Fibroblast of skin of back (primary cell): ENCODE measurements at places on chromosomes 1 and 21.

DNA sequence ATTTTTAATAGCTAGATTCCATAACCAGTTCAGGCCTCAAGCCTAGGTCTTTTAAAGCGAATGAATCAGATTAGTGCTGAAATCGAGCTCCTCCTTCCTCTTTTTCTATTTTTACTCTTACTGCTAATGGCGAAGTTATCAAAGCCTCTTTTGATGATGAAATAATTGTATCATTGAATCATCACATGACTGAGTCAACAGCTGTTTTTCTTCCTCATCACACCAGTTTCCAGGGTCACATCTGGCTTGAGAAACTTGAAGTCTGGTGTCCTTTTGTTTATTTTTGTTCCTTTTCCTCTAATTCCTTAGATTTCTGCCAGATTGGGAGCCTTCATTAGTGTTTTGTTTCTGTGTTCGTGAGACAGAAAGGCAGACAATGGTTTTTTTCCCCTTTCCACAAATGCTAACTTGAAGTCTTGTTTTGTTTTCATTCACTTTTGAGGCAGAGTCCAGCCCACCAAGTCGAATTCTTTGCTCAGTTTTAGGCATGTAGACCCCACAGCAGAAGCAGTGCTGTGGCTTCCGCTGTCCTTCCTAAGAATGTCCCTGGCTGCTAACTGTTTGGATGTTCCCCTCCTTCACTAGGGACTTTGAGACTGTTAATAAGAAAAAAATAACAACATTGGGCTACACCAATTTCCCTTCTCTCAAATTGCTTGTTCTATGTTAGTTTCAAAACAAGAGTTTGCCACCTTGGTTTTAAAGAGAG is 51.9 kb upstream of the FMOD start:
- DNase-seq = peak; percentile 87

- no peak for DNase-seq
Measured at GRCh38 chr1:39434797-39435395, 56.5 kb upstream of the BMP8A start.

- peak; percentile 77 for DNase-seq
Measured at GRCh38 chr1:198623752-198624647, 14.8 kb upstream of the PTPRC start.

GRCh38 chr1:42733415-42734200 is 6.4 kb downstream of the CLDN19 start:
- no peak for DNase-seq

DNA sequence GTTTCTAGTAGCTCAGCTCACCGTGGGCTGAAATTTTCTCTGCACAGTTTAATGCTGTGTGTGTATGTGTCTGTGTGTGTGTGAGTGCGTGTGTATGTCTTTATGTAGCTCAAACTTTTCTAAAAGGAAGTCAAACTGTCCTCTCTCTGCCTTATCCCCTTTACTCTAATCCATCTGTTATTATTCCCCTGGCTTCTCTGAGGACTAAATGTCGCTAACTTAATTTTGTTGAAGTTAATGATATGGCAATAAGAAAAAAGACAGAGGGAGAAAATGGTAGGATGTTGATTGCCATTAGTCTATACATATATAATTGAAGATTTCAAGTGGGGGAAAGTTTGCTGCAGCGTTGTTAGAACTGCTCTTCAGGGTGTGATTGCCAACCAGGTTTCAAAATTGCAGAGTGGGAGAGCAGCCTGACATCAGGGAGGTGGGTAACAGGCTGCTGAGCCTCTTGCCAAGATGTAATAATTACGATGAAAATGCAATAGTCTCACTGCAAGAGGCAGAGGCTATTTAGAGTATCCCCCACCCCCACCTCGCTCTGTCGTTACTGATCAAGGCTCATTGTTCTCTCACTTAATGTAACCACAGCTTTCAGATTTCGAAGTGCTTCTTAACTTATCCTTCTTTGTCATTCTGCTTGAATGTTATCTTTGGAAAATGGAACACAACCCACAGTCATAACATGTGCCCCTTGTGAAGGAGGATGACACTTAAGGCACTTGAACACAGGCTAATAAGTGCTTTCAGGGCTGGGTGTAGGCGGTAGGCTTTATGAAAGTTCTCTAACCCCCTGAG is 559.0 kb upstream of the PLXNA2 start:
- no peak for DNase-seq

DNA sequence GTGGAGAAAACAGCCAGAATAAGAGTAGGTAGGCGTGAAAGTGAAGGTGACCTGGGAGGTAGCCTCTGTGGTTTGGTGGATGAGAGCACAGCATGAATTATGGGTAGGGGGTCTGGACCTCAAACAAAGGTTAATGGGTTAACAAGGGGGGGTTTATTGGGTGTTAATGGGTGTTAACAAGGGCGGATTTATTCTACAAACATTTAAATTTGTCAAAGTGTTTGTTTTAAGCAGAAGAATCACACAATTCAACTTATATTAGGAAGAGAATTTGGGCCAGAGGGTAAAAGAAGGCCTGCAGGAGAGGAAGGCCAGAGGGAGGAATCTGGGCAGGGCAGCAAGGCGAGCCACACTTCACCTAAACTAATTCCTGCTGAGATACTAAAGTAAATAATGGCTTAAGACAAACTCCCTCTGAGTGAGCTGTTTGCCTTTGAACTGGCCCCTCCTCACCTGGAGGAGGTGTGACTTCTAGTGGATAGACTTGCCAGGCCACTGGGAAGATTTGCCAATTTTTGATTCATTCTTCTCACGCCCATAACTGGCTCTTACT is 191.7 kb downstream of the GIPC2 start:
- DNase-seq = no peak

- no peak for DNase-seq
Measured at GRCh38 chr1:156241926-156242325, at the start of gene BGLAP. Gene BGLAP, plus strand, starts transcription at chr1:156242184. Its CDS starts 48 bp downstream, at chr1:156242232.

DNA sequence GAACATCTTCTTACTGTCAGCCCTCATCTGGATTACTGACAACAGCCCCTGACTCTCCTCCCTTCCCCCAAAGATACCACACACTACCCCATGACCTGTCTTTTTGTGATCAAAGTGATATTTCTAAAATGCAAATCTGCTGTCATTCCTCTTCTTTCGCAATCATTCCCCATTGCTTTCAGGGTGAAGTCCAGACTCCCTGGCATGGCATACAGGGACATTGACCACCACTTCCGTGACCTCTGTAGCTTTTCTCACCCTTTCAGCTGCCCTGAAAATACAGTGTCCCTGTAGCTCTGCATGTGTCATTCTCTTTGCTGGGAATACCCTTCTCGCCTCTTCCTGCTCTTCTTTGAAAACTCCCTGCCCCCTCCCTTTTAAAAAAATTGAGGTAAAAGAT is 4.1 kb downstream of the SERINC2 start:
- DNase-seq = no peak

- DNase-seq = peak; percentile 16
Measured at GRCh38 chr1:199723250-199723956, 304.1 kb upstream of the NR5A2 start.

- DNase-seq = no peak
Measured at GRCh38 chr1:201313086-201313485, 29.8 kb downstream of the PKP1 start.

- DNase-seq = no peak
Measured at GRCh38 chr1:11458811-11459275, 20.1 kb upstream of the DISP3 start.

- DNase-seq = peak; percentile 54
Measured at GRCh38 chr1:59126366-59126765, 170.5 kb upstream of the FGGY start.

- DNase-seq = peak; percentile 36
Measured at GRCh38 chr1:173507205-173507846, 30.2 kb downstream of the PRDX6 start.

GRCh38 chr1:221839782-221840395 is 98.0 kb upstream of the DUSP10 start:
- DNase-seq = peak; percentile 95

DNA sequence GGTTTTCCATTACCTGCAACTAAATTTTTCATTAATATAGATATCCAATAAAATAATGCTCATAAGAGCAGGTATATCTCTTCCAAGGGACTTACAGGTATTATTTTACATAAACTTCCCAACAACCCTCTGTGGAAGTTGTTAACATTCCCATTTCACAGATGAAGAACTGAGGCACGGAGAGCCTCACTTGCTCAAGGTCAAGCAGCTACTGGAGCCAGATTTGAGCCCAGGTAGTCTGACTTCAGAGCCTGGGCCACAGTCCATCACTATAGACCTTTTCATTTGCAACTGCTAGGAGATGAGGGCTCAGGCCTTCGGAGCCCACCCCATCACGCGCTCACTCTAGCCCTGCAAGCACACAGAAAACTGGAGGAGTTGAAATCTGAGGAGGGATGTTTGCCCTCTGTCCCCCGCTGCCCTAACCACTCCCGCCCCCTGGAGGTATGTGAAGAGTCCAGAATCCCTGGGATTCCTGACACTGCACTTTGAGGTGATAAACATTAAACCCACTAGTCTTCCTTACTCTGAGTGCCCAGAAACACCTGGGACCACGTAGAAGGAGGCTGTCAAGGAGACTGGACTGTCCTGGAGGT is 11.7 kb upstream of the ALPL start:
- DNase-seq = no peak

DNA sequence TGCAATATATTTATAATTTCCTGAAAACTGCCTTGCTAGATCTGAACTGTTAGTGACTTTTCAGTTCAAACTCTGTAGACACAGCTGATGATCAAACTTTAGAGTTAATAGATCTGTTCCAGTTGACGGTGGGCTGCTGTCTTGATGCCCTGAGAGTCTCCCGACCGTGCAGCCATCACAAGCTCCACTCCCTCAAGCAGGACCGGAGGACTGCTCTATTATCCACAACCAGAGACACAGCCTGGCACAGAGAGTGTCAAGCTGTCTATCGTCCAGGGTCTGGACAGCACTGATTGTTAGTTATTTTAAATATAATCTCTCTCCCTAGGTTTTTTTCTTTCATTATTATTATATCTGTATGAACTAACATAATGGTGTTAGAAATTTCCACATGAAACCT is 8.0 kb downstream of the CHODL start:
- no peak for DNase-seq
